ENCODE measurements at places on chromosomes 2 and 18.

GRCh38 chr2:197309691-197310231 lies 819 bp downstream of the ANKRD44 start:
- DNase-seq = no peak

- peak; percentile 59 for DNase-seq
Measured at GRCh38 chr2:233213011-233213410, 38.5 kb upstream of the ATG16L1 start.

- no peak for DNase-seq
Measured at GRCh38 chr2:57685032-57685431, 361.6 kb upstream of the VRK2 start.

DNA sequence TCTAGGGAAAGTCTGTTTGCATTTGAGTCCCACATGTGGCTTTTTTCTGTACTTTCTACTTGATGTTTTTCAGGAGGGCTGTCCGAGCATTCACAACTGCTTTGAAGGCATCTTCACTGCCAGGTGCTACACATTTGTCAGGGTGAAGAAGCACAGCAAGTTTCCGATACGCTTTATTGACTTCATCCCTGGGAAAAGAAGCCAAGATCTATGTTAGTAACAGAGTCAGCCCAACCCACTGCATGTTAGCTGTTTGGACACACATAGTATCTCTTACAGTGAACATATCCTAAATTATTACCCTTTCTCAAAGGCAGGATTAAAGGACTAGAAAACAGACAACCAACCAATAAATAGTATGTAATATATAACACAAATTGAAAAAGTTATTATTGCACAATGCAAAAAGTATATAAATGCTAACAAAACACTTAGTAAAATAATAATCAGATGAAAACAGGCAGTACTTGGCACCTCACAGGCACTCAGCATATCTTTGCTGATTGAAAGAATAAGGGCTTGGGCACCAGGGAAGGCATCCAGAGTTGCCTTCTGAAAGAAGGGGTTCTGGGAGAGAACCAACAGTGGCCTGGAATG lies 24.1 kb downstream of the DNAJC27 start:
- no peak for DNase-seq

DNA sequence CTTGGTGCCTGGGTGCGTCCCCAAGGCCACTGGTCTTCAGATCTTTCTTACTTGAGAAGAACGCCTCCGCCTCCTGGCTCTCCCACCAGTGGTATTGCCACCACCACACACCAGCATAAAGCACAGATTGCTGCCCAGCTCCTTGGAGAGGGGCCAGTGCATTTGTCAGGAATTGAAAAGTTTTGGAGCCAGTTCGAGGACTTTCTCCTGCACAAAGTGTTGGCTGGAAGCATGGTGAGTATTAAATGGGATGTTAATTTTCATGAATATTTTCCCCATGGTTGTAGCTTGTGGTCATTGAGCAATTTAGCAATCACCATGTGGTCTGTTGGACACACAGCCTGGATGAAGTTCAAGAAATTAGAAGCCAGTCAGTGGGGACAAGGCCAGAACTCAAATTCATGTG lies 684.6 kb upstream of the FANCL start:
- DNase-seq = no peak

GRCh38 chr2:148594216-148594615 lies 50.3 kb upstream of the EPC2 start:
- peak; percentile 65 for DNase-seq

GRCh38 chr2:43407935-43408334 lies 181.5 kb upstream of the ZFP36L2 start:
- DNase-seq = no peak

DNA sequence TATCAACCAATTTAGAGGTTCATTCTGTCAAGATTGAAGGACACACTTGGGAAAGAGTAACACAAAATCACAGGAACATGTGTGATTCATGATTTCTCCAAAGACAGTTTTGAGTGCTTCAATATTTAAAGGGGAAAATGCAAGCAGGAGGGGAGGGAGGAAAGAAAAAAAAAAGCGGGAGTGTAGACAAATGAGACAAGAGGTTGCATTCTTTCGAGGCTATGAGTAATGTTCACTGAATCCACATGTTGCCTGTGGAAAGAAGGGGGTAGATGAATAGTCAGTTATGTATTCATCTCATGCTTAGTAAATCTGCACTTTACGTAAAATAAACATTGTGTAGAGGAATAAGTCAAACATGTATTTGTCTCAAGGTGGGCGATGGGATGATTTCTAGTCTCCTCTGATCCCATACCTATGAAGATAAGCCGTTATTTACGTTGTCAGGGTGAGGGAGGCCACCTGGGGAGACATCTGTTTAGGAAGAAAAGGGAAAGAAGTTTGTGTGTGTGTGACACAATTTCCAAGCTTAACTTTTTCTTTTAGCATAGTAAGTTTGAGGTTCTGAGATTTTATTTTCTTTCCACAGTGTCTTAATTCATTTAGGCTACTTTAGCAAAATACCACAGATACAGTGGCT lies 211.0 kb upstream of the ZC3H15 start:
- DNase-seq = peak; percentile 13

- DNase-seq = no peak
Measured at GRCh38 chr2:241356871-241357260, 781 bp downstream of the FARP2 start.

- no peak for DNase-seq
Measured at GRCh38 chr2:191836853-191837769, 9.8 kb downstream of the CAVIN2 start.

- DNase-seq = no peak
Measured at GRCh38 chr2:100887039-100887578, 67.2 kb downstream of the NPAS2 start.

DNA sequence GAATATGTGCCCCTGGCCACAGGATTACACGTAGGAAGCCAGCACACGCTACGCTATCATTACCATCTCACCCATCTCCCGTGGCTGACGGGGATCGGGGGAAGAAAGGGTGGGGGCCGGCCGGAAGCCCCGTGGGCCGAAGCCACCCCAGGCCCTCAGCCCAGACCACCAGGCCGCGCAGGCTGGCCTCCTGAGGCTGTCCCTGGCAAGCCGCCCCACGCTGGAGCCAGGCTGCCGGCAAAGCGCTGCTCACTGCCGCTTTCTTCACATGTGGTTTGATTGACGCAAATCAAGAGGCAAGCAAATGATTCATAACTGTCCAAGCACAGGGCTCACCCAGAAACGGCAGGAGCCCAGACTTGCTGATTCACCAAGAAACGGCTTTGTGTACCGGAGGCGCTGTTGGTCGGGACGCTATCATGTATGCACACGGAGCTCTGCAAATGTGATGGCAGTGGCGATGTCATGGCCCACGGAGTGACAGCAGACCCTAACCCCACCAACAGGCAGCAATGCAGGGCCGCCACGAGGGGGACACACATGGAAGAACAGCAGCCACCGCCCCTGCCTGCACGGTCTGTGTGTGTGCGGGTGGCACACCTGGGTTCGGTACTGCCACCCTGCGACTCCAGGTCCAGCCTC lies 125.7 kb downstream of the HDAC4 start:
- DNase-seq = peak; percentile 92

DNA sequence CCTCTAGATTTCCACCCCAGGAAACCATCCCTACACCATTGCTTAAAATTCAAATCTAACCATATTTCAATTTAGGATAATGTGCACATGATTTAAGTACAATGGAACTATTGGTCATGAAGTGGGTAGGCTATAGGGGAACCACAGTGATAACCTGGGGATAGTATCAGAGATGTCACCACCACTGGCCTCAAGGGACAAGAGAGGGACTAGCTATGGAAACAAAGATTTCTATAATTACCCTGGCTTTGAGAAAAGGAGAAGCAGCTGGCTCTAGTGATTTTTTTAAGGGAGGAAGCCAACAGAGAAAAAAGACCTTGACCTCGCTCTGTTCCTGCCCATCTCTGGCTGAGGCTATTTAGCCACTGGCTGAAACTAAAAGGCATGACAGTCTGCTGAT lies 132.0 kb downstream of the MEP1B start:
- DNase-seq = no peak

GRCh38 chr2:37271376-37272067 lies 40.1 kb downstream of the NDUFAF7 start:
- no peak for DNase-seq

GRCh38 chr18:32219431-32220018 lies 29.7 kb downstream of the MEP1B start:
- no peak for DNase-seq

- no peak for DNase-seq
Measured at GRCh38 chr2:133953524-133953923, 300.3 kb upstream of the MGAT5 start.

DNA sequence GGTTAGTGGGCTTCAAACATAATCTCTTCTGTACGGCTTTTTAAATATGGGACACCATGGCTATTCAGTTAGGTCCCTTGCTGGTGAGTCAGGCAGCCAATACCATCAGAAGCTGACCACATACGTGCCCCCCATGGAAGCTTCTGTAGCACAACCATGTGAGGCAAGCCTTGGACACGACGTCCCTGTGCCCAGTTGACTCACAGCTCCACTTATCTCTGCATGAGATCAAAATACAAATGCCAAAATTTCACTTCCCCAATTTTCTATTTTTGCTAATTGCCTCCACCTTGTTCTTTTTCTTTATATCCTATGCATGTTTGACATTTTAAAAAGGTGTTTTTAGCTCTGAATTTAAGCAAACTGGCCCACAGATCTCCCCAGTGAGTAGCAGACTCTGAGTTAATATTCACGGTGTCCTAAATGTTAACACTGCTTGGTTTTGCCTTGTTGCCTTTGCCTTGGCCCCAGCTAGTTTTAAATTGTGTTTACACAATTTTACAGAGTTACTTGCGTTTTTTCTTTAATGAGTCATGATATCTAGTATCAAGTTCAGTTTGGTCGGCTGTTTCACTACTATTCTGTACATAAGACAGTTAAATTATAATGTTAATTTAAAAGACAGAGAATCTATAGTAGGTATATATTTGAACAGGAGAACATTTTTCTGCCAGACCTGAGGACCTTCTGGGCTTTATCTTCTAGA lies 77.5 kb downstream of the CDCA7 start:
- DNase-seq = no peak

Measured in RWPE1 (cell line).